ENCODE measurements at places on chromosomes 12 and 14.

DNA sequence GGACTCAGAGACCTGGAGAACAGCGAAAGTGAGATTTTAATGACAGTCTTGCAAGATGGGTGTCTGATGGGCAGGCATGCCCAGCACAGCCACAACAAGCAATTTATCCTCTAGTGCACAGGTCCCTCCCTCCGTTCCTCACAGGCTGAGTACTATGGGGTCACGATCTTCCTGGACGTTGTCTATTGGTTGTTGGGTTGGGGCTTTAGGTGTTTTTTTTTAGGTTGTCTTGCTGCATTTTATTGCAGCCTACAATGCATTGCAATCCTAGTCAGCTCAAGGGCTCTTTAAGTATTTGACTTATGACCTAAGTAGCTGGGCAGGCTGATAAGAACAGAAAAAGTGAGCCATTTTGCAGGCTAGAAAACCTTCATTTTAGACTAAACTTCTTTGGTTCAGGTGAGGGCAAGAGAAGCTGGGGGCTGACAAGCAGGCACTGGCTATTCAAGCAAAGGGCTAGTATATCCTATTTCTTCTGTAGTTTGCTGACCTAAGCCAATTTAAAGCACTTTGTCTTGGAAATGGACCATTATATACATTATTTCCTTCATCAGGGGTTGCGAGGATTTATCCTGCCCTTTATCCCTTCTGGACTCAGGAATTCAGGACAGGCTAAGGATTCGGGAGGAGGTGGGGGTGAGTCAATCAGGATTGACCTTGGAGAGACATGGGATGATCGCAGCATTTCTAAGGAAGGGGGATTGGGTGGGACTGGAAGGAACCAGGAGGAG lies 6.0 kb downstream of the KRT7 start:
- no peak for DNase-seq

DNA sequence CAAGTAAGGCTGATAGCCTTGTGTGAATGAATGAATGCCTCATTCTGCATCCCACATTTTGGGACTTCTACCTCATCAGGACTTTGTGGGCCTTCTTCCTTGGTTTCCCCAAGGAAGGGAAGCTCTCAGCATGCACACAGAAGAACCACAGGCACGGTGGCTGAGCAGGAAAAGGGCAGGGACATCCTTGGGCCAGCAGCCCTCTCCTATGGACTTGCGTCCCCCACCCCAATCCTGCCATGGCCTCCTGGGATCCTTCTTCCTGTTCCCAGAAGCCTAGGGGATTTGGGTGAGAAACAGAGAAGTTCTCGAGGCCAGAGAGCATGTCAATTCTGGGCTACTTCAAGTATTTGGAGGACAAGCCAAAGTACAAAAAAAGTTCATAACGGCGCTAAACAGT lies 69.7 kb downstream of the LGMN start:
- no peak for DNase-seq

DNA sequence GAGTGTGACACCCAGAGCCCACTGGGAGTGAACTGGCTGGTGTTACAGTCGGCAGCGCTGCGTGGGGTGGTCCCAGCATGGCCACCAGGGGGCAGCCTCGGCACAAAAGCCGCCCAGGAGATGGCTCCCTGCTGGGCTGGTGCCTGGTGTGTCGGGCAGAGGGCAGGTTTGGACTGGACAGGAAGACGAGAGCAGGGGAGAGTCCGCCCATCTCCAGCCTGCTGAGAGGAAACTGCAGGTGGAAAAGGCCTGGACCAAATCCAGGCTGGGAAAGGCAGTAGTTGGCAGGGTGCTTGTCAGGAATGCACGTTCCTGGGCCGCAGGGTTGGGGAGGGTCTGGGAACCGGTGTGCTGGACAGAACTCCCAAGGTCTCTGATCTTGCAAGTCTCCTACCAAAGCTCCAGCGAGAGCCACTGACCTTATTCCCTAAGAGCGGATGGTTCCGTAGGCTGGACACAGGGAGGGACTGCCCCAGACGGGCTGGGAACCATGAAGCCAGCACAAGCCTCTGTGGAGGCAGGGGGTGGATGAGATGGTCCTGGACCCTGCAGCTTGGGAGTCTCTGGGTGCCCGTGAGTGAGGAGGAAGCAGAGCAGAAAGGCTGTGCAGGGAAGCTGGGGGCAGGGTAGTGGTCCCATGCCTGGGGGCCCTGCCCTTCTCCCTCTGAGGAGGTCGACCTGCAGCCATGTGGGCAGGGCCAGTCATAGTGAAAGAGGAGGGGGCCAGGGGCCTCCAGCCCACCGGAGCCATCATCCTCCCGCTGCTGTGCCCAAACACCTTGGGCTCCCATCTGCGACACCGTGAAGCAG lies 1.8 kb downstream of the AHNAK2 start:
- DNase-seq, result peak; percentile 88

GRCh38 chr12:62098132-62098531 lies 162.1 kb upstream of the USP15 start:
- no peak for DNase-seq

DNA sequence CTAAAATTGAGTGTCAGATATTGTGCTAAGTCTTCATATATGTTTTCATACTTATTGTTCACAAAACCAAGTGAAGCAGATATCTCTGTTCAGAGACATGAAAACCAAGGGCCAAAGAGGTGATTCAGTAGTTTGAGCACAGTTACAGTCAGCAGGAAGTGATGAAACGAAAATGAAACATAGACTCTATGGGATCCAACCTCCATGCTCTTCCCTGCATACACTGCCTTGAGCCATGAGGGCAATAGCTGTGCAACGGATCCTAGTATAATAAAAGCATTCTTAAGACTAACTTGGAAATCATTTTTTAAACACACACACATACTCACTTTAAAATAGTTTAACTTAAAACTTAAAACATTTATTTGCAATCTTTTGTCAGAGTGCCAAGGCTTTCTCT lies 27.9 kb downstream of the ESR2 start:
- no peak for DNase-seq

DNA sequence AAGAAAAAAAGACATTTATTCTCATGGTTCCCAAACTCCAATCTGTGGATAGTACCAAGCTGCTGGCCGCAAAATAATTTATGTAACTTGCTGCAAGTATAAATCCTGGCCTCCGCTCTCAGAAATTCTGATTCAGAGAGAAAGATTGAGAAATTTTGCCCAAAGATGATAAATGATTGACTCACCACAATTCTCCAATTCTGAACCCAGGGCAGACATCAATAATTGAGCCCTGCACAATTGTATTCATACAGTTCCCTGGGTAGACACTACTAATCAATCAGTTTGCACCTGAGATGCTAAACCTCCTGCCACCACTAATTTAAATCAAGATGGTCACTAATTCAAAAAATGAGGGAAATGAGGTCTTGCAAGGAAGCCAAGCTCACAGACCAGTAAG lies 38.2 kb downstream of the TRPV4 start:
- DNase-seq, result no peak

GRCh38 chr14:71995741-71996140 lies 63.5 kb downstream of the RGS6 start:
- DNase-seq, result no peak

- no peak for DNase-seq
Observed at GRCh38 chr14:85024931-85025330, 505.0 kb upstream of the FLRT2 start.

DNA sequence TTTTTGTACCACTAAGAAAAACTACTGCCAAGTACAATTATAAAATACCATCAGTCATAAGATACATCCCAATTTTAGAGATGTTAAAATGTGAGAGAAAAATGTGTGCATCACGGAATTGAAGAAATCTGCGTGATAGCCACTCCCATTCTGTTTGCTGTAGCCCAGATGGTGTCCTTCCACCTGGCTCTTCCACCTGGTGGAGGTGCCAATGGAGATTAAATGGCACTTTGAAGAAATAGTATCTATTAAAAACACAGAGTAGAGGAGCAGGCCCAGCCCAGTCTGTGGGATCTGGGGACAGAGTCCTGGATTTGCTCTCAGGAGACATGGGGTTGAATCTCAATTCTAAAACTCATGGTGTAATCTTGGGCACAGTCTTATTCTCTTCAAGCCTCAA lies 35.5 kb downstream of the TSPAN11 start:
- DNase-seq, result no peak

DNA sequence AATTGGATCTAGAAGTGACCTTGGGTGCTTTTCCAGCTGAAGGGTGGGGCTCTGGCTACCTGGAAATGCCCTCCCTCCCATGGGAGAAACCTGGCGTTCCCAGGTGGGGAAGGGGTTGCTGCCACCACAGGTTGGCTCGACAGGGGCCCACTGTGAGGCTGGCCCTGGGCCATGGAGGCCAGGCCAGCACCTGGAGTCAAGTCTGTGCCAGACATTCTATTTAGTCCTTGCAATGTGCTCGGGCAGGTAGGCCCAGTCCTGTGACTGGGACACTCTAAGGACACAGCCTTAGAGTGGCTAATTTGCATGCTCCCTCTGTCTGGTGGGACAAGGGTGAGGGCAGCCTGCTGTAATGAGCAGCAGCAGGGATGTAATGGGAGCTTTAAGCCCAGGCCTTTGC lies 11.9 kb downstream of the VRTN start:
- no peak for DNase-seq

DNA sequence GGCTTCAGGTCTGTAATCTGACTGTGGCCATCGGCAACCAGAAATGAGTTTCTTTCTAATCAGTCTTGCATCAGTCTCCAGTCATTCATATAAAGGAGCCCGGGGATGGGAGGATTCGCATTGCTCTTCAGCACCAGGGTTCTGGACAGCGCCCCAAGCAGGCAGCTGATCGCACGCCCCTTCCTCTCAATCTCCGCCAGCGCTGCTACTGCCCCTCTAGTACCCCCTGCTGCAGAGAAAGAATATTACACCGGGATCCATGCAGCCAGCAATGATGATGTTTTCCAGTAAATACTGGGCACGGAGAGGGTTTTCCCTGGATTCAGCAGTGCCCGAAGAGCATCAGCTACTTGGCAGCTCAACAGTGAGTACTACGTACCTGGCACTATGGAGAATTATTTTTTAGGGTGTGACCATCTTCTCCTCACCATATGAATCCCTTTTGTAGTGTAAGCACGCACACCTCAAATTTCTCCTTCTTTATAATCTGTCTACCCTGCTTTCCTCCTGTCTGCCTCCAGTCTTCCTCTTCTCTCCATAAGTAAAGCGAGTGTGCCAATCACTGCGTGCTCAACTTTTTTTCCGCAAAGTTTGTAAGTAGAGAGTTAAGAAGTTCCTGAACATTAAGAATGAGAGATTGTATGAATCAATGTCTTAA lies at the start of gene TPH2:
Gene TPH2 (plus strand): TSS at position 118 of the 658 bp plus-strand sequence. CDS start 142 bp downstream, at position 260.
- DNase-seq, result peak; percentile 19

DNA sequence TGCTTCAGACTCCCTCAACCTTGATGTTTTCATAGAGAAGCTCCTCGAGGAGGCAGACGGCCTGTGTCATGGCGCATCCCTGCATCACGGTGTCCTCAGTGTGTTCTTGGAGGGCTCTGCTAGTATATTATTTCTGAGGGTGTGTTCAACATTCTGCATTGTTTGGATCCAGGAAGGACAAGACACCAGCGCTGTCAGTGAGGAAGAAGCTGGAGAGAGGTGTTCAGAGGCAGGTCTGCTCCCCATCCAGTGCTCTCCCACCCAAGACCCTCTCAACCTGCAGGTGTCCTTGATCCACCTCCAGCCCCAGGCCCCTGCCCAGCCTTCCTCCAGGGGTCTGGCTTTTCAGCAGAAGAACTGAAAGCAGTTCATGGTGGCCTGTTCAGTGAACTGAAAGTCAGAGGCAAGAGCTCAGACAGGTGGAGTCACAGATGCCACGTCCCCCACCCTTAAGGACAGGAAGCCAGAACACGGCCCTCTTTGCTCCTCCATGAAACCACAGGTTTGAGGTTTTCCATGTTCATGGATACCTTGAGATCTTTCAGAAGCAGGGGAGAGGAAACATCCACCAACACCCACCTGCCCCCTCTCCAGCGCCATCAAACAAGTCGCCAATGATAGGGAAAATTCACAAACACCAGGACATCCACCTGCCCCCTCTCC lies 37.4 kb downstream of the DIO3 start:
- DNase-seq, result no peak

- DNase-seq, result no peak
Observed at GRCh38 chr14:79331830-79332229, 879.5 kb downstream of the DIO2 start.

- DNase-seq, result no peak
Observed at GRCh38 chr14:34214961-34215360, 247.1 kb downstream of the SPTSSA start.

- no peak for DNase-seq
Observed at GRCh38 chr12:40063414-40063813, 42.5 kb downstream of the SLC2A13 start.

DNA sequence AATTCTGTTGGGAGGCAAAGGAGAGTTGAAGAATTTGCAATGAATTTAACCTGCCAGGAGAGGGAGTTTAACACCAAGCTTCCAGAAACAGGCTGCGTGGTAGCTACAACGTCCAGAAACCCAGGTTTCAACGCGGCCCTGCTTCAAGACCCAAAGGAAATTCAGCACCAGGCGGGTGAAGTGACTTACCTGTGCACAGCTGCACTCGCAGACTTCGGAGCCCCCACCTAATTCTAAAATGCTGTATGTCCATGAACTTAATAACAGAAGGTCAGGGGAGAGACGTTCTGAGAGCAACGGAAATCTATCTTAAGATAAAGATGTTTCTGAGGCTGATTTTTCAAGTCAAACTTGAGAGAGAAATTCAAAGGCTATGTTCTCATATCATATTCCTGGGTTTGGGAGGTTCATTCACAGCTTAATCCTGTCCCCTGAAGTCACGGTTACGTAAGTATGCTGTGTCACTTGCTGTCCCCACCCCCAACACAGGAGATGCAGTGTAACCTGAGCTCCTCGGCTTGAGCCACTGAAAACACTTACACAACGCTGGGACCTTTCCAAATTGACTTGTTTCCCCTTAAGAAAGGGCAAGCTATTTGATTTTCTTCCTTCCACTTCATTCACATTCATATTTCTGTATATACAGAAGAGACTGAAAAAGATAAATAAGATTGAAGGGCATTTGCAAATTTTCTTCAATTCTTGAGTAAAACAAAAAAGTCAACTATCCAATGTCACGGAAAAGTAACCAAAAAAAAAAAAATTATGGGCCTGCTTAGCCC lies 22.7 kb downstream of the CLIP1 start:
- peak; percentile 67 for DNase-seq

GRCh38 chr14:24959791-24960331 lies 90.1 kb downstream of the STXBP6 start:
- DNase-seq, result no peak

DNA sequence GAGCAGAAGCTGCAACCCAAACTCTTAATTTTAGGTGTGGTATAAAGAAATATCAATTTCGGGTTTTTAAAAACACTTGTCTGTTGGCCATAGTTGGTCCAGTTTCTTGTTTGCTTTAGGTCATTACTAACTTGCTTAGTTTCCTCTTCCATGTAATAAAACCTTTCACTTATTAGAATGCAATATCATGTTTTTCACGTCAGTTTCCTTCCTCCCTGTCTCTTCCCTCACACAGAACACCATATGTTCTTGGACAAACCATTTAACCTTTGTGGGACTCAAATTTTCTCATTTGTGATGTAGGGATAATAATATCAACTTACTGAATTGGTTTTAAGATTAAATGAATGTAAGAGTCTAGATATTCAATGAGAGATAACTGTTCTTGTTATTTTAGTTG lies 22.9 kb downstream of the PMCH start:
- DNase-seq, result no peak

Measured in CD4-positive, alpha-beta T cell treated with Interleukin-2 at 100 ng/mL for 4 hours (primary cell).